ENCODE measurements at places on chromosomes 3 and 15.

DNA sequence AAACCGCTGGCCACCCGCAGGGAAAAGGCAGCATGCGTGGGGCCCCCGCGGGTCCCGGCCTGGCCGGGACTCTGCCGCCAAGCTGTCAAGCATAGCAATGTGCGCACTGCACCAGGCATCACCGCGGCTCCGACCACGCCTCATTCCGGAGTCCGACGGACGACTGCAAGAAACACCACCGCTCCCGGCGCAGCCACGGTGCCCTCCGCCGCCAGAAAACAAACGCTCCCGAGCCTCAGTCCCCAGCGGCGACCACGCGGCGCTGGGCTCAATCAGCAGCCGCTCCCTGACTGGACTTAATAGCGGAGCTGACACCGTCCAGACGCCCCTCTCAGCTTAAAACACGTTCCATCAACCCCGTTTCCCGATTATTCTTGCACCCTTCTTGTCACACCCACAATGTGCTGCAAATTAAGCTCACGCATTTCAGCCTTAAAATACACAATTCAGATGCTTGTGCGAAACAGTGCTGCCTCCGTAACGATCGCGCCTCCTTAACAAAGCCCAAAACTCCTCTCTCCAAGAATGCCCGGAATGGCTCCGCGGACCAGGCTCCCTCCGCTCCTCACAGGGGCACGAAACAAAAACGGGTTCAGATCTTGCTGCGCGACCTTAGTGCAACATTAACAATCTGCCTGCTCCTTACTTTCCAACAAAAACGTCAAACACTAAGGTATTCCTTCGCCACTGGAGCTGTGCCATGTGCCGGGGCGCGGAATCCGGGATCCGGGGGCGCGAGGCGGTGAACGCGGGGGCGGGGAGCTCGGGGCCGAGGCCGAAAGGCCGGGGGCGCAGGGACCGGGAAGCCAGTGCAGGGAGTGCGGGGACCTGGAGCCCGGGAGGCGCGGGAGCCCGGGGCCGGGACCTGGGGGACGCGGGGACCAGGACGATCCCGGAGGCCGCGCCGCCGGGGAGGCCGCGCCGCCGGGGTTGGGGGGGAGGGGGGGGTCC is 655 bp downstream of the CYFIP1 start:
- DNase-seq: peak; percentile 71

DNA sequence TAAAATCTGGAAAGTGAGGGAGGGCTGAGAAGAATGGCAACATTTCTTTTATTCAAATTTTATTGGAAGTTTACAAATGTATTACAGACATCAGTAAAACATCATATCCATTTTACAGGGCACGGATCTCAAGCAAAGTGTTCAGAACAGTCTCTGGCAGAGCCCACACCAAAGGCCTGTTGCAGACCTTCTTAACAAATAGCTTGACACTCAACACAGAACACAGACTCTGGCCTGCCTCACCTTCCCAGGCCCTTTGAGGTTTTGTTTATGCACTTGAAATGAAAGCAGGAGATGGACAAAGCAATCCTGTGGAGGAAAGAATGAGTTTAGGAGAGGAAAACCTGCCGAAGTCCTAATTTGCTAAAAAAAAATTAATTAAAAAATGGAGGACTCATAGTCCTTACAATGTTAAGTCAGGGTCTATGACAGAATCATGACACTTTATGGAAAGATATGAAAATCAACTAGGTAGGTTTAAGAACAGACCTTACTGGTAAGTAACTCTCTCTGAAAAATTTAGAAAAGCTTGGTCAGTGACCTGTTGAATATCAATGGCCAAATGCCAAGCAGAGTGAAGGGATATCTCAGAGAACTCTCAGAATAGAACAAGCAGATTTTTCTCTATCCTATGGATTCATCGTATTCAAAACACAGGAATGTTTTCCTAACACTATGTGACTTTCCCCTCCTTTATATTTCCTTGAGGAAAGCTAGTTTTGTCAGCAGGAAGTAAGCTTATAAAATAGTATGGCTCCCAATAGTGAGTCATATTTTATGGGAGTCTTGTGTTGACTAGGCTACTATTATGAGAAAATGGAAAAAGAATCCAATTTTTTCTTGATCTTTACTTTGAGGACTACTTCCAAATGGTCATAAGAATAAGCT is 70.8 kb upstream of the PSMD6 start:
- no peak for DNase-seq

DNA sequence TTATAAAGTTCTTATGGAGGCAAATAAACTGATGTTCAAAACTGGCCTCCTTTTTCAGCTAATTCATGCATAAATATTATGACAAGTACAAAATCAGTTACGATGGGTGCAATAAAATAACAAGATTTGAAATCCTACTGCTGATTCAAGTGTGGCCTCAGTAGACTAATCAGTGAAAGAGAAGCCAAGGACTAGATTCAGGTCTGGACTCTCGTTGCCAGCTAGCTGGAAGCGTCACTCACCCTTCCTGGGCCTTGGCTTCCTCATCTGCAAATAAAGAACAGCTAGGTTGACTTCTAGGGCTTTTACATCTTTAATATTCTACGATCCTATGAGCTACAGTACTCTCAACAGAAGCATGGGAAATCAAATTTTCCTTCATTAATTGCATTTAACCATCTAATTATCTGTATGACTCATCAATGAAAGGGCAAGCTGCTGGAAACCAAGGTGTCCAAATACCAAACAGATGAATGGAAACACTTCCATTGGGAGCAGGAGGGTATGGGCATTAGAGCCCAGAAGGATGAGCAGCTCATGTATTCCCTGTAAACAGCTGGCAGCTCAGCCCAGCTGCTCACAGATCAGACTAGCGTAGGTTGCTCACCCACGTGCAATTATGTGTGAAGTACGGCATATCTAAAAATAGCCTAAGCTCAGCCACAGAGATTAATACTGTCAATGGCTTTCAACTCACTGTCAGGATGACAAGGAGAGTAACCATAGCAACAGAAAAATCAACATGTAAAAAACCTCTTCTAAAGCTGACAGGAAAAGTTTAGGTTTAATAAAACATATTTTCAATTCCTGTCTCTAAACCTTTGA is 294.8 kb downstream of the PLCL2 start:
- no peak for DNase-seq

- no peak for DNase-seq
These were observed 6.4 kb downstream of the ROBO1 start for GRCh38 chr3:79761441-79761840.
